ENCODE measurements at places on chromosomes 3 and 15. TPM values are rescaled to one million over a fixed set of nuclear protein-coding genes. Genes with fewer than 3 reads are reported as not detected.

The GRK7 gene
- total RNA-seq, result not detected

The DGKG gene
- total RNA-seq, result 4.8 TPM

The CCDC39 gene
- not detected for total RNA-seq

The CCDC80 gene
- 1.7 TPM for total RNA-seq

- no peak for DNase-seq
Observed at GRCh38 chr3:182979674-182980191, 605 bp downstream of the DCUN1D1 start.

DNA sequence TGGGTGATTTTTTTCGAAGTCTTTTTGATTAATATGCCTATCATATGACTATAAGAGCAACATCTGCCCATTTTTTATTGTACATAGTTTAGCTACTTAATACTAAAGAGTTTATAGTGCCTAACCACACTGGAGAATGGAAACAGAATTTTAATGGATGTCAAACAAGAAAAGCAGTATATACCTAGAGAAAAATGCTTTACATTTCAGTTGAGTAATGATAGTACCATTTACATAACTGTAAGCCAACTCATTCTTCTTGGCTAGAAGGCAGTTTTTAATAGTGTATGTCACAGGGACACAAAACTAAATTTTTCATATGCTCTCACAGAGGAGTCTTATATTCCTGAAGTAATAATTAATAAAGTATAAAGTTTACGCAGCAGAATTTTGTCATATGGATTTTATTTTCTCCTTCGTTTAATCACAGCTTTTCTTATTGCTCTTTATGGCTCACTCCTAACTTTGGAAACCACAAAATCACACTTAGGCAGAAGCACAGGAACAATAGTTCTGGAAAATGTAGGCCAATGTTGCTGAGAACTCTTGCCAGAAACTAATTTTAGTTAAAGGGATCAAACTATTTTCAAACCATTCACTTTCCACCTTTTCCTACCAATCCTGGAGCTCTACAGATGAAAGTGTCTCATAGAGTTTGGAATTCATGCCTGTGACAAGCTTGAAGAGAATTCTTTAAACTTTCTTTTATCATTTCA, 243.6 kb downstream of the ZIC1 start:
- DNase-seq, result no peak

GRCh38 chr3:168914662-168915061, 748.9 kb downstream of the MECOM start:
- no peak for DNase-seq

DNA sequence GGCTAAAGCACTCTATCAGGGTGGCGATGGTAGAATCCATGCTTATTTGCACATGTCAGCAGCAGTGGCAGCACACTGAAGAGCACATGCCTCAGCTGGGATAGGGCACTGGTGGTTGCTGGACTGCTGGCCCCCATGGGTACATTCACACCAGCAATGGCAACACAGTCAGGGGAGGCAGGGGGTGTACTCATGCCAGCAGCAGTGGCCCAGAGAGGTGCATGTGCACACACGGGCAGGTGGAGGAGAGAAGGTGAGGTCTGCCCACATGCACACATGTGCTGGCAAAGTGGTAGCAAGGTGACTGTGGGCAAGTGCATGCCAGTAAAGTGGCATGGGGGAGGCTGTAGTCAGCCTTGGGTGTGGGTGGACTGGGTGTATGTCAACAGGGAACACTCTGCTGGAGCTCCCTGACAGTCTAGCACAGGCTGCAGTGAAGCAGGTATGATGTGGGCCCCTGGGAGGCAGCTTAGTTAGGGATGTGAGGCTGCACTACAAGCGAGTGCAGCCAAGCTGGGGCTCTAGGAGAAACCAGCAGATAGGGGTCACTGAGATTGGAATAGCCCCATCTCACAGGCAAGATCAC, 53.9 kb upstream of the NPAP1 start:
- DNase-seq, result no peak

- DNase-seq, result no peak
Observed at GRCh38 chr3:15471861-15472260, 44.5 kb downstream of the EAF1 start.

DNA sequence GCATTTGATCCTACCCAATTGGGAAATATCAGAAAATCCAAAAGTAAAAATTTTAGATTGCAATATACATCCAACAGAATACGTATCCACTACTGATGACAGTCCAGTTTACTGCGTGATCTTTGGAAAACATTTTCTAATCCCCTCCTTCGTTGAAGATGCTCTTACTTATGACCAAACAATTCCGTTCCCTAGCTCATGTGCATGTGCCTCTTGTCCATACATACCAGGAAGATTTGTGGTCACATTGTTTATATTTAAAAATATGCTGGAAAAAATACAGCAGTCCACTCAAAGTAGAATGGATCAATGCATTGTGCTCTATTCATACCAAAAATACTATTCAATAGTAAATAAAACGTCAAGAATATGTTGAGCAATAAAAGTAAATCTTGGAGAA, 135.3 kb downstream of the CHL1 start:
- DNase-seq, result no peak

- DNase-seq, result no peak
Observed at GRCh38 chr15:40028193-40028592, 10.8 kb downstream of the SRP14 start.

GRCh38 chr3:53312832-53313231, 34.5 kb downstream of the DCP1A start:
- DNase-seq, result no peak

DNA sequence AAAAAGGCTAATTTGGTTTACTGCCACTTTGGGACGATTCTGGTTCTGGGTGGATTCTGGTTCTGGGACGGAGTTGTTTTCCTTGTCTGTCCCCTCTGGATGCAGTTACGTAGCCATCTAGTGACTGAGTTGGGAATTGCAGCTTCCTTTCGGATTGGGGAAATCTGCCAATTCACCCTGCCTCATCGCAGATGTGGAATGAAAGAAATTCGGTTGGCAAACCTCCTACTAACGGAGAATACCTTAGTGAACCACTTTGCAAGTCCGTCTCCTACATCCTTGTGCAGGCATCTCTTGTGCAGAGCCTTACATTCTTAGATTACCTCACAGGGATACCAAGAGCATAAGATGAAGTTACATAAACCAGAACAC, 31.5 kb upstream of the AP4E1 start:
- peak; percentile 68 for DNase-seq

Measured in HCT116 (cell line).